ENCODE measurements at places on chromosomes 2 and 18.

DNA sequence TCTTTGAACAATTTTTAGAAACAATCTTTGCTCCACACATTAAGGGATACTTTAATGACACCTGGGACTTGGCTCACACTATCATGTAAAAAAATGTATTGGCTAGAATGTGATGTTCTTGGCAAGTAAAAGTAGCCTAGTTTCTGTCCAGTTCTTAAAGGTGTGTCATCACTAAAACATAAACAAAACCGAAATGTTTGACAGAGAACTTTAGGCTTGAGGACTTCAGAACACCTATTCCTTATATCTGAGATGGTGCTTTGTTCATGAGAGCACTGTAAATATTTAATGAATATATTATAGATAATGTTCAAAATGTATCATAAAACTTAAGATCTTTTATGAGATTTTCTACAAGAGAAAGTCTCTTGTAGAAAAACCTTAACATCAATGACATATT is 19.8 kb upstream of the HNRNPA3 start:
- no peak for DNase-seq

GRCh38 chr2:159185401-159186130 is 100.9 kb downstream of the WDSUB1 start:
- DNase-seq, result no peak

GRCh38 chr2:30185178-30185577 is 38.4 kb downstream of the YPEL5 start:
- DNase-seq, result no peak

GRCh38 chr2:19138264-19138825 is 220.1 kb downstream of the OSR1 start:
- no peak for DNase-seq

DNA sequence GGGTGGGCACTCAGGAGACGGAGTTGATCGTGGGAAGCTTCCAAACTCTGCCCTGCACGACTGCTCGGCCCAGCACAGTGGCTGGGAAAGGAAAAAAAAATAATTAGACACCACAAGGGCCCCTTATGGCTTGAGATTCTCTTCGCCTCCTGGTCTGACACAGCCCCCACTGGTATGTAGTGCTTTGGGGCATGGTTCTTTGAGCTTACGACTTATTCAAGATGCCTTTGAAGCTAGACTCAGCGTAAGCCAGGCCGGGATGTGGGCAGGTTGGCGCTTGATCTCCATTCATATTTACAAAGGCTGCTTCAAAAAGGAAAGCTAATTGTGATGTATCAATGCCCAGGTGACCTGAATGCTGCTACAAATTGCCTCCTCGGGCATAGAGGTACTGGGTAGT is 50.5 kb downstream of the CXCR4 start:
- no peak for DNase-seq

DNA sequence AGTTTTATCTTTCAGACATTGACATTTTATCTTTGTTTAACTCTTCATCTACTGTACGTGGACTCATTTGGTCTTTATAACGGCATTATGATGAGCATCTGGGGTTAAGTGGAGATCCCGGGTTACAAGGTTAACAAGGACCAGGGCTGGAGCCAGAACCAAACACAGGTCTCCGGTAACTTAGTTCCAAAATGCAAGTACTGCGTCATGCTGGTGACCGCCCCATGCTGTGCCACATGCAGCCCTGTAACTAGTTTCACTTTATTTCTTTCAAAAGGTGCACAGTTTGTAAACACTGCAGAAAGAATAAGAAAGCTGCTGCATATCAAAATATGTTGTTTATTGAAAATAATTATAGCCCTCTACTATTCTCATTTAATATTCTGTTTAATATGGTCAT is 3.1 kb downstream of the SLC5A7 start:
- DNase-seq, result no peak

DNA sequence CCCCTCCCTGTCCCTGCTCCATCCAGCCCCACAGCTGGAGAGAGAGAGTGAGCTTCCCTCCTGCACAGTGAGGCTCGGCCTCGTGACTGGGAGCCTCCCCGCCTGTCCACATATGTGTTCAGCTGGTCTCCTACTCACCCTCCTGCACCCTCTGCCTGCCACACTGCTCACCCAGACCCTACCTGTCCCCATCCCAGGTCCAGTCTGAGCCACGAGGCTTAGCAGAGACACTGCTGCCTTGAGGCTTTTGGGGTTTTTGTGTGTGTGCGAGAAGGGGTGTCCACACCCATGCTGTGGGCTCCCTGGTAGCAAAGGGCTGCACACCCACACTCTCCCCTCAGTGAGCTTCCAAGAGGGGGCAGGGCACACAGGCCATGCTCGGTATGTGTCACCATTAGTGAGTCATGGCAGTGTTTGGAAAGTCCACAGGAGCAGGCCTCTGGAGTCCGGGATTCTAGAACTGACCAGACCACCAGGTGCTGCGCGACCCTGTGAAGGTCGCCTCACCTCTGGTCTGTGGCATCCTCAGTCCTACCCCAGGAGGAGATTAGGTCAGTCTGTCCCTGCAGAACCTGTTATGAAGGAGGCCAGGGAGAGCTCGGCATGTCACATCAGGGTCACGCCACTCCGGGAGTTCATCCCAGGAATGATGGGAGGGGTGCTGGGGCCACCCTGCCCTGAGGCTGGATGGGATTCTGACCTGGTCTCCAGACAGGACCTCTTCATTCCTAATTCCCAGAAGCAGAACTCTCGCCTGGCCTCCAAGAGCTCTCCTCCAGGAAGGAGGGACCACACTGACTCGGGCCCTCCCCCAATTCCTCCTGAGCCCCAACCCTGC is 39.9 kb upstream of the SMAD7 start:
- no peak for DNase-seq

GRCh38 chr18:54900290-54900689 is 59.0 kb downstream of the CCDC68 start:
- no peak for DNase-seq

- no peak for DNase-seq
Measured at GRCh38 chr2:10720947-10721395, 459 bp upstream of the ATP6V1C2 start.

DNA sequence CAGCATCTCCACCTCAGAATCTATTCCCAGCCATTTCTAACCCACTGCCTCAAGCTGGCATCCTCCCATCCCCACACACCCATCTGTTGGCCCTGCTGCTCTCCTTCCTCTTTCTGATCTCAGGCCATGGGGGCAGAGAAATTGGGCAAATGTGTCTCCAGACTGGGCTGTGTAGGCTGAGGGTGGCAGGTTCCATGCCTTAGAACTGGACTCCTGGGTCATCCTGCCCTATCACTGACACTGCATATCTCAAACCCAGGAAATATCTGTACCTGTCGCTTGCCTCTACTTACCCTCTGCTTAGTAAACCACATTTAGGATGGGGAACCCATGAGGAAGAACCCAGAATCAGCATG is 1.8 kb downstream of the WNT10A start:
- DNase-seq, result no peak

- no peak for DNase-seq
Measured at GRCh38 chr2:17517481-17518211, 594 bp downstream of the RAD51AP2 start.
